ENCODE measurements at places on chromosomes 11 and 22.

GRCh38 chr22:16970446-16970845 lies 37.6 kb downstream of the GAB4 start:
- no peak for DNase-seq

GRCh38 chr22:35307892-35308291 lies 8.2 kb downstream of the TOM1 start:
- no peak for DNase-seq

DNA sequence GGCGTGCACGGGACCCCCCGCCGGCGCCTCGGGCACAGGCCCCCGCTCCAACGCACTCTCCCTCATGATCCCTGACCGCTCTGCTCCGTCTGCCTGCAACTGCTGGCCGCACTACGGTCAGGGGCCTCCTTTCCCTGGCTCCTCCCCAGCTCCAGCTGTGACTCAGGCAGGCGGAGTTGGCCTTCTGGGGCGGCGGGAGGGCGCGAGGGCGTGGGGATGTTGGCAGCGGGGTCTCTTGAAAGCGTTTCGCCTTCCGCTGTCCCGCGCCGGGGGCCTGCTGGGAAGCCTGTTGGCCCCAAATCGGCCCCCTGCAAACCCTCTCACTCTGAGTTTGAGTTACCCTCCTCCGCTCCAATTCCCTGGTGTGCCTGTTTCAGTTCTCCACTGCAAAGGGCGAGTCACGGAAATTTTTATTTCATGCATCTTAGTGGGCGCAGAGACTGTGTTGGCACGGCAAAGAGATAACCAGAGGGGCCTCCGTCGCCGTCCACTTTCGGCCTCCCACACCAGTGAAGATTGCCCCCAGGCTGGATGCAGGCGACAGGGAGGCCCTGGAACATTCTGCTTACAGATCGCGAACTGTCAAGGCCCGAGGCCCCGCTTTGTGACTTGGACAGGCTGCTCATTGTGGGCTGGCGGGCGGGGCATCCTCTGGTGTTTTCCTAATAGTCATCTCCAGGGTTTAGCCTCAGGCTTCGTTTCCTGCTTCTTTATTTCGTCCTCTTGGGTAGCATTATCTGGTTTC lies at the start of gene CAVIN3:
TSS of gene CAVIN3 (minus strand) at position 91 of the 745 bp plus-strand sequence. CDS start at position 66, 25 bp downstream.
- DNase-seq = no peak

DNA sequence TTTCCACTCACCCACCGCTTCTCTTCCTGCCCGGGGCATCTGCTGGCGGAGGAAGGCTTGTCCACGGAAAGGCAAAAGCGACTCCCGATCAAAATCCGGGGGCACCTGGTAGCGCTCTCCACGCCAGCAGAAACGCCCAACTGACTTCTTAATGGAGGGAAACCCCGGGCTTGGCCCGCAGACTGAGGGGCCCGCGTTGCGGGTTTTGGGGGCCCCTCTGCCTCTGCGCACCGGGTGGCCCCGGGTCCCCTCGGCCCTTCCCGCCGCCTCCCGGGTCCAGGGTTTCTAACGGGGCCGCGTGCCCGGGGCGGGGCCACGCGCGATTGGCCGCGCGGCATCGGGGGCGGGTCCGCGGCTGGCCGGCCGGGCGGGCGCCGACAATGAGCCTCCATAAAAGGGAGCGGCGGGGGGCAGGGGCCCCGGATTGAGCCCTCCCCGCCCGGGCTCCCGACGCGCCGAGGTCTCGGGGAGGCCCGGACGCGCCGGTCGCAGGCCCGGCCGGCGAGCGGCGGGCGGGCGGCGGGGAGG lies at the start of gene SPINDOC:
TSS of gene SPINDOC (plus strand) at position 422 of the 528 bp plus-strand sequence. CDS start 231 bp downstream, outside the sequence.
- peak; percentile 57 for DNase-seq

GRCh38 chr11:67631411-67631810 lies 1.7 kb upstream of the NUDT8 start:
- DNase-seq = no peak

DNA sequence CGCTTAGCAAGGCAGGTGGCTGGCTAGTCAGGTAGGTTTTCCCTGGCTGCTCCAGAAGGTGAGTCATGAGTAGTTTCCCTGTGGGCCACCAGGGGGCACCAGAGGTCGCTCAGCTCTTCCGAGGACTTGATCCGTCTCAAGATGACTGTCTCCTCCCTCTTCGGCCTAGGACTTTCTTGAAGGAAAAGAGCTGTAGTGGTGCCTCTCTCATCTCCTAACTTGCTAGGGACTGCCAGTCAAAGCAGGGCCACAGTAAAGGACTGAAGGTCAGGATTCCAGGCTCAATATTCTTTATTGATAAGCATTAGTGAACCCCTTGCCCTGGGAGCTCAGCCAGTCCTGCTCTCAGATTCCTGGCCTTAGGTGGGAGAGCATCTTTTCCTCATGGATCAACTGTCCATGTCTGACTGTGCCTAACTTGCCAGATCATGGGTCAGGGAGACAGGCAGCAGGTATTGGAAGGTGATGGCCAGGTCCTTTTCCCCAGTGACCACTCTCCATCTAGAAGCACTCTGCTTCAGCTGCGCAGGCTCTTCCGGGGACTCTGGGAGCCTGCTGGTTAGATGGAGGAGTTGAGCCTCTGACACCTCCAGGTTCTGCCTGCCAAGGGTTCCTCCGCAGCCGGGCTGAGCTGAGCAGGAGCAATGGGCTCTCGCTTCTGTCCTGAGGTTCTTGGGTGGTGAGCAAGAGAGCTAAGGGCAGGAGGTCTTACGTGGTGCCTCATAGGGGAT lies 1.9 kb downstream of the POLD4 start:
- DNase-seq = peak; percentile 52

DNA sequence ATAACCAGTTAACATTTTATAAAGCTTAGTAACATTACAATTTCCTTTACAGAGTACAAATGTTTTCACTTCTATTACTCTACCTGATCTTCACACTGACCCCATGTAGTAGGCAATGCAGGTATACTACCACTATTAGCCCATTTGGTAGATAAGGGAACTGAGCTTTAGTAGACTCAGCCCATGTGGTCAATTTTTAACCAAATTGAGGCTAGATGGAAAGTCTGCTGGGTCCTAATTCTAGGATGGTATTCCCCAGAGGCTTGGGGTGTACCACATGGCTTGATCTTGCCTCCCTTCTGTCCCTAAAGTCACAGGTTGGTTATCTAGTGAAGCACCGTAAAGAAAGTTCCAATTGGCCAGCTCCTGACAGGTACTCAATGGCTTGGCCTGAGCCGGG lies 48.2 kb downstream of the NRXN2 start:
- no peak for DNase-seq

GRCh38 chr11:30131535-30131934 lies 99.3 kb upstream of the FSHB start:
- no peak for DNase-seq

- no peak for DNase-seq
Measured at GRCh38 chr22:42116848-42117424, 13.7 kb downstream of the CYP2D6 start.

DNA sequence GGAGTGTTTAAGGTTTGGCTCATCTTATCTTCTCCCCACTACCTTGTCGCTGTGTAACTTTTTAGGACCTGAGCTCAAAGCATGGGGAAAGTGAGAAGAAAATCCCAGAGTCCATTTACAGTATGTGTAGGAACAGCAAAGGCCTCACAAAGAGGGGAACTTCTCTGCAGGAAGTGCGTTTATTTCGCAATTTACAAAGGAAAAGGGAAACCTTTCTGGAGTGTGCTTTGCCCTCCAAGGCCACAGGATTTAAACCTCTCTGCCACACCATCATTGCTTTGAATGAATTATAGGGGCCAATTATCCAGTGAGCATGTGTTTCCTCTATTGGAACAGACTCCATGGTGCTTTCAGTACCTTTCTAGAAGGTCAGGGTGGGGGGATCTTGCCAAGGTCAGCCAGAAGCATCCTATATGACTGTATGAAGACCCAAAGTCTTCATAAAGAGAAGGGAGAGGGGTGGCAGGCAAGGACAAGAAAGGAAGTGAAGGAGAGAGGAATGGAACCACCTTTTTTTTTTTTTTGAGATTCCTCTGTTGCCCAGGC lies 68.1 kb upstream of the LMO2 start:
- no peak for DNase-seq

GRCh38 chr22:28958611-28959010 lies 75.2 kb downstream of the ZNRF3 start:
- no peak for DNase-seq

DNA sequence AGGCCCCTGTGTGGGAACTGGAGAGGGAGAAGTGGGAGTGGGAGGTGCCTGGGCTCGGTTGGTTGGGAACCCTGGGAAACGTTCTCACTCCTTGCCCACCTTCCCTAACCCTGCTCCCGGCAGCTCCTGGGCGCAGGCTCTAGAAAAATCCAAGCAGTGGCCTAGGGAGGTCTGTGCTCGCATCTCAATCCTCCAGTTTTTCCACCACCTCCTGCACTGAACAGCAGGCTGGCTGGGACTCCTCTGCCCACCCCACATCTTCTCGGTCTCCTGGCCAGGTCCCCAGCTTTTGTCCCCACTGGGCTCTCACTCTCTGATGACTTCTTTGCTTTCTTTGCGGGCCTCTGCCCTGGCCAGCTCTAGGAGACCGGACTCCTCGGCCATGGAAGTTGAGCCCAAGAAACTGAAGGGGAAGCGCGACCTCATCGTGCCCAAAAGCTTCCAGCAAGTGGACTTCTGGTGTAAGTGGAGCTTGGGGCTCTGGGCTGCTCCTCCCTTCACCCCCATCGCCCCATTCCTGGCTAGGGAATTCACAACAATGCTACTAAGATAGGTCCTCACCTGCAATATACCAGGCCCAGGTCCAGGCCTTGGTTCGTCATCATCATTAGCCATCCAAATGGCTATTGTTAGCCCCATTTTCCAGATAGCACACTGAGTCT lies 35.6 kb downstream of the PRDM11 start:
- DNase-seq = no peak

DNA sequence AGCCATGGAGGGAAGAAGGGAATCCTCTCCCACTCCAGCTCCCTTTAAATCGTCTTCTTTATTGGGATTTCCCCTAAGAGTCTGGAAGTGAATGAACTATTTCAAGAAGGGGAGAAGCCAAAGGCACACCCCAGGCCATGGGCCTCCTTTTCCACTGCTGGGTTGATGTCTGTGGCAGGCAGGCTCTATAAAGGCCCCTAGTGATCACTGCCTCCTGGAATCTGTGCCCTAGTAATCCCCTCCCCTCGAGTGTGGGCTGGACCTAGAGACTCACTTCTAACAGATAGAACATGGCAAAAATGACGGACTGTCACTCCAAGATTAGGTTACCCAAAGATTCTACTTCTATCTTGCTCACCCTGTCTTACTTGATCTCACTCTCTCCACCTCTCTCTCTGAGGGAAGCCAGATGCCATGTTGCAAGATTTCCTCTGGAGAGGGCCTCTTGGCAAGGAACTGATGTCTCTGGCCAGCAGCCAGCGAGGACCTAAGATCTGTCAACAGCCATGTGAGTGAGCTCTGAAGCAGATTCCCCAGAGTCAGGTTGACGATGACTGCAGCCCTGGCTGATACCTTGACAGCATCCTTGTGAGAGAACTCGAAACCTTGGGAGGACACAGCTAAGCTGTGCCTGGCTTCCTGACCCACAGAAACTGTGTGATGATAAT lies 444.8 kb downstream of the SOX6 start:
- no peak for DNase-seq

Data from activated T-cell treated with anti-CD3 and anti-CD28 coated beads for 1 hour (primary cell).